Smooth muscle cell of the pulmonary artery (primary cell): ENCODE measurements at places on chromosomes 3 and 15. TPM values are rescaled to one million over a fixed set of nuclear protein-coding genes. Genes with fewer than 3 reads are reported as not detected.

Gene CHL1
- total RNA-seq: 0.07 TPM in 1 of 2 replicates, not detected in the other

Gene ADAMTSL3
- 0.78 and 1.6 TPM in 2 replicates for total RNA-seq

Gene SENP7
- 7.6 and 11.9 TPM in 2 replicates for total RNA-seq

Gene CPLX3
- total RNA-seq: not detected in 2 replicates

Gene GABRA5
- not detected in 2 replicates for total RNA-seq

Gene CNTN6
- 0.86 and 1.9 TPM in 2 replicates for total RNA-seq

Gene GOLGA8J
- not detected in 2 replicates for total RNA-seq

Gene NEIL1
- 3.8 and 6.9 TPM in 2 replicates for total RNA-seq

Gene GRK7
- not detected in 2 replicates for total RNA-seq

Gene NR2E3
- 0.13 and 0.20 TPM in 2 replicates for total RNA-seq

Gene CALML4
- total RNA-seq: 1.6 and 2.3 TPM in 2 replicates

Gene GALNT15
- 9.1 and 12.1 TPM in 2 replicates for total RNA-seq

Gene RAD51
- 1.4 and 1.8 TPM in 2 replicates for total RNA-seq
